Neural progenitor cell (in vitro differentiated cells): ENCODE measurements at places on chromosomes 12 and 14. TPM values are rescaled to one million over a fixed set of nuclear protein-coding genes. Genes with fewer than 3 reads are reported as not detected.

Gene XPOT
- 72.5 and 109 TPM in 2 replicates for total RNA-seq

DNA sequence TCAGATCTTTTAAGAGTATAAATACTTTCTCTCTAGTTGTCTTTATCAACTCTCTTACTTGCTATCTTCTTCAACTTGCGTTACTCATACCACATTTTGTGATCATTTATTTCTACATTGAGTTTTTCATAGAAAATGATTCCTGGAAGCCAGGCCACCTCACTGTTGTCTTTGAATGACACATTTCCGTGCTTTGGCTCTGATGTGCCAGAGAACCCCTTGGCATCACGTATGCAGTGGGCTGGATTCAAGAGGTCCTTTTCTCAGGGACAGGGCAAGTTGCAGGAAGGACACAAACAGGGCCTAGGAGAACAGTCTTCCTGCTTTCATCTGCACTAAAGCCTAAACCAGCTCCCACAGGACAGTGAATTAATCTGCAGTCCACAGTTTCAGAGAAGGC, 70.3 kb upstream of the PYGL start:
- peaks cover 3% of the 10 kb centered on the region for H3K4me1 ChIP-seq

Gene GPR137C
- 7.1 and 9.3 TPM in 2 replicates for total RNA-seq

Gene CIDEB
- total RNA-seq = 0.12 TPM in 1 of 2 replicates, not detected in the other
